M059J (cell line): ENCODE measurements at places on chromosomes 4 and X.

GRCh38 chrX:70001269-70001668, 48.5 kb downstream of the AWAT2 start:
- no peak for DNase-seq

- peak; percentile 39 for DNase-seq
Measured at GRCh38 chr4:151276787-151277562, at the start of gene PRSS48. TSS of gene PRSS48 (plus strand) at chr4:151277161. CDS start at chr4:151277173, 12 bp downstream.

GRCh38 chr4:3232001-3232400, 17.0 kb upstream of the MSANTD1 start:
- DNase-seq: no peak

- DNase-seq: peak; percentile 68
Measured at GRCh38 chr4:123449780-123450179, 53.2 kb downstream of the SPRY1 start.

GRCh38 chrX:101931488-101932248, at the start of gene ZMAT1:
TSS of gene ZMAT1 (minus strand) at chrX:101932027. CDS start at chrX:101932008, 19 bp downstream.
- DNase-seq: peak; percentile 90

DNA sequence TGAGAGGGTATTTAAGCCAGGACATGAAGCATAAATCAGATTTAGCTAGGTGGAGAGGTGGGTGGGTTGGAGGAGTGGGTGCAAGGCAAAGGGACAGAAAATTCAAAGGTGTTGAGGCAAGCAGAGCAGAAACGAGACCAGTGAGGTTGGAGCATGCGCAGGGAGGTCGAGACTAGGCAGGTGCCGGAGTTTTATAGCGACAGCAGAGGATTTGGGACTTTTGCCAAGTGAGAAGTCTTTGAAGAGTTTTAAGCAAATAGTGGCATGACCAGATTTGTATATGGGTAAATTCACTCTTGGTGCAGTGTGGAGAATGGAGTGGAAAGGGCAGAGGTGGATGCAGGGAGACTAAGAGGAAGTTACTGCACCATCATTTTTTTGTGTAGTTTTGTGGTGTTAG, 107.0 kb upstream of the TLR2 start:
- no peak for DNase-seq

GRCh38 chr4:154727540-154727939, 16.3 kb upstream of the LRAT start:
- DNase-seq: no peak

DNA sequence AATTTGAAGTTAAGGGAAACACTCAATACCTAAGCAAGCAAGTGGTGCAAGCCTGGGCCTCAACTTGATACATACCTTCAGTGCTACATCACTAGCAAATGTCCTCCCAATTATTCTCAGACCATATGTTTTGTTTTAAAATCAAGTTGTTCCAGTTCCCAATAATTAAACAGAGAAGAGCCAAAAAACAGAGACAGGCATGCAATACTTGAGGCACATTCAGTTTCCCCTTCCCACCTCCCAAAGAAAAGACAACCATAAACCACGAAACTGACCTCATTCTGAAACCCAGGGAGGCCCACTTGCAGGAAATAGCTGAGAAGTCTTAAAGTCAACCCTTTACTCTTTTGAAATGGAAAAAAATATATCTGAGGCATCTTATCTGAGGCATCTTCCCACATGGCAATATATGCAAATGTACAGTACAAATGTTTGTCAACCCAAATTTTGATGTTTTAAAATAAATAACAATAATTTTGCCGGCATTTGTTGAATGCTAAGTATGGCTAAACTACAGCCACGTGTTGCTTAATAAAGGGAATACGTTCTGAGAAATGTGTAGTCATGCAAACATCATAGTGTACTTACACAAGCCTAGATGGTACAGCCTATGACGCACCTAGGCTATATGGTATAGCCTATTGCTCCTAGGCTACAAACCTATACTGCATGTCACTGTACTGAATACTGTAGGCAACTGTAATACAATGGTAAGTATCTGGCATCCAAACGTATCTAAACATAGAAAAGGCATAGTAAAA, 147.5 kb downstream of the TSPAN5 start:
- peak; percentile 59 for DNase-seq

- peak; percentile 38 for DNase-seq
Measured at GRCh38 chrX:101462892-101463291, 22.4 kb upstream of the ARMCX4 start.

DNA sequence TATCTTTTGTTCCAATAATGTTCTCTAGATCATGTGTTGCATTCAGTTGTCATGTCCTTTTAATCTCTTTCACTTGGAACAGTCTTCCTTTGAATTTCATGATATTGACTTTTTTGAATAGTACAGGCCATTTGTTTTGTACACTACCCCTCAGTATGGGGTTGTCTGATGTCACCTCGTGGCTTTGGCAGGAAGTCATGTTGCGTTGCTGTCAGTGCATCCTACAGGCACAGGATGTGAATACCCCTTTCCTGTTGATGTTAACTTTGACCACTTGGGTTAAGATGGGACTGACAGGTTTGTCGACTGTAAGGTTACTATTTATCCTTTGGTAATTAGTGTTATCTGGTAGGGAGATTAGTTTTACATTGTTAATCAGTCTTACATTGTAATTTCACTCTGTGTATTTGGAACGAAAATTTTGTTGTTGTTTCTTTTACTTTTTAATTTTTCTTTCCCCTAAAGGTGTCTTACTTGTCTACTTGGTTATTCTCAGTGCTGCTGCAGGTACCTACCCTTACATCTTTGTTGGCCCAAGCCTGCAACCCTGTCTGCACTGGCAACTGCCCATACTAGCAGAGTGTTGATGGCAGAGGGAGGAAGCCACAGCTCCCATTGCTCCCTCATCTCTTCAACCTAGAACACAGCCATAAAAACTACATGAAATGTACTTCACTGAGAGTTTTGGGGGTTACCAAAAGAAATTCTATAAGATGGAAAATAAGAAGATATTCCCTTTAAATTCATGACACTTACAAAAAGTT, 14.7 kb upstream of the ATP8A1 start:
- DNase-seq: no peak

GRCh38 chr4:105116616-105117319, 29.9 kb upstream of the TET2 start:
- DNase-seq: no peak

DNA sequence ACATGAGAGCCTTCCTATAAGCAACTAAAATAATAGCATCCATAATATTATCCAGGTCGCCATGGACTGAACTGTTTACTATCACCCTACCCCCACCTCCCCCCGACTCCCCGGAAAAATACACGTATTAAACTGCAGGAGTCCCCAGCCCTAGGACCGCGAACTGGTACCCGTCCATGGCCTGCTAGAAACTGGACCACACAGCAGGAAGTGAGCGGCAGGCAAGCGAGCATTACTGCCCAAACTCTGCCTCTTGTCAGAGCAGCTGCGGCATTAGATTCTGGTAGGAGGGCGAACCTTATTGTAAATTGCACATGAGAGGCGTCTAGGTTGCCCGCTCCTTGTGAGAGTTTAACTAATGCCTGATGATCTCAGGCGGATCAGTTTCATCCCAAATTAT, 405.8 kb upstream of the ADGRL3 start:
- DNase-seq: no peak

DNA sequence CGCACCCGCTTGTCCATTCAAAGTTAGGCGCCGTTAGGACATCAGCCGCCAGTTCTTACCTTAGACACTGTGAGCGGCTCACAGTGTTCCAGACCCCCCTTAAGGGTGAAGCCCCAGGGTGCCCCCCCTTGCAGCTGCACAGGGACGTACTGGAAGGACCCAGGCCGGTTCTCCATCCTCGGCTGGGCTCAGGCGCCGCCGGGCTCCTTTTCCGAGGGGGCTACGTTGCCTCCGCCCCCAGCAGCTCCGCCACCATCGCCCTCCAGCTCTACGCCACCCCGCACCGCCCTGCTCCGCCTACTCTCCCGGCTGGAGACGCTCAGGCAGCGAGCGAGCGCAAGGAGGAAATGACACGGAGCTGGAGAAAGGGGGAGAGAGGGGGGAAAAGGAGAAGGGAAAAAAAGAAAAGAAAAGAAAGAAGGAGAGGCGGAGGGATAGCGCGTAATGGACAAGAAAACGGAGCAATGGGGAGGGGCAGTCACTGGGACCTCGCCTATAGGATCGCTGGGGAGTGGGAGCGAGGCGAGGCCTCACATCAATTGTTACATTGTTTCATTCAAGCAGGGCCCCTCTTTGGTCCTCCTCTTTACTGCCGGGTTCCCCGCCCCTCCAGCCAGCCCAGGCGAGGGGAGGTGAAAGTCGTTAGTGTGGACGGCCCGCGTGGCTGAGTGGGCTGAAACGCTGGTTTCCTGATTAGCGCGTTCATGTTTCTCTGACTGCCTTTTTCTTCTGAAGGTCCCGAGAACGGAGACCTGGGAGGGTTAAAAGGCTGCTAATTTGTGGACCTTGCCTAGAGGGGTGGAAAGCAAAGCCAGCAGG, at the start of gene SHROOM4:
TSS of gene SHROOM4 (minus strand) at position 352 of the 819 bp plus-strand sequence. CDS start at position 176, 176 bp downstream.
- DNase-seq: peak; percentile 64

GRCh38 chr4:143514497-143514896, 995 bp downstream of the SMARCA5 start:
- DNase-seq: peak; percentile 46
